ENCODE measurements at places on chromosomes 3 and 15. TPM values are rescaled to one million over a fixed set of nuclear protein-coding genes. Genes with fewer than 3 reads are reported as not detected.

The EPHA6 gene
- polyA plus RNA-seq = 0.75 TPM

The XYLB gene
- 4.5 TPM for polyA plus RNA-seq

The FEM1B gene
- 32.6 TPM for polyA plus RNA-seq

DNA sequence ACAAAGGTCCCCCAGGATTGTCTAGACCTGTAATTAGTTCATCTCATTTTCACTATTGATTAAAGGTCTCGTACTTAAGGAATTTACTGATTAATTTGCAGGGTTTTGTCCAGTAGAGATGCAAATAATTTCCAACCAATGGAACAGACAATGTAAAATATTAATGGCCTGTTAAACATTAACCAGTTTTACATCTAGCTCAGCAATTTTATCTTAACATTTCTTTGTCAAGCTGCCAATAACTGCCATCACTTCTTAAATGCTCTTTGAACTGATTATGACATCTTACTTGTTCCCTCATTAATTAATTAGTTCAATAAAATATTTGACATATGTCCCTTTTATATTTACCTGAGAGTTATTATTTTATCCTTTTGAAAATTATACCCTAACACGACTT, 9.4 kb upstream of the STRIT1 start:
- no peak for DNase-seq

DNA sequence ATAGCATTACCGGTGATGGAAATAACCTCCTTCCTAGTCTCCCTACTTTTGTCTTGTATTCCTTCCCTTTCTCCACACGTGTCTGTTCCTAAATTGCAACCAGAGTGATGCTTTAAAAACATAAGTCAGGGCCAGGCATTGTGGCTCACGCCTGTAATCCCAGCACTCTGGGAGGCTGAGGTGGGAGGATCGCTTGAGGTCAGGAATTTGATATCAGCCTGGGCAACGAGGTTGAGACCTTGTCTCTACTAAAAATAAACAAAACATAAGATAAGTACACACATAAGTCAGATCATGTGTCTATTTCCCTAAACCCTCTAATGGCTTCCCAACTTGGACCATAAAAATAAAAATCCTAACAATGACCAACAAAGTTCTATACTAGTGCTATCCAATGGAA, 18.4 kb downstream of the ARMC8 start:
- no peak for DNase-seq

DNA sequence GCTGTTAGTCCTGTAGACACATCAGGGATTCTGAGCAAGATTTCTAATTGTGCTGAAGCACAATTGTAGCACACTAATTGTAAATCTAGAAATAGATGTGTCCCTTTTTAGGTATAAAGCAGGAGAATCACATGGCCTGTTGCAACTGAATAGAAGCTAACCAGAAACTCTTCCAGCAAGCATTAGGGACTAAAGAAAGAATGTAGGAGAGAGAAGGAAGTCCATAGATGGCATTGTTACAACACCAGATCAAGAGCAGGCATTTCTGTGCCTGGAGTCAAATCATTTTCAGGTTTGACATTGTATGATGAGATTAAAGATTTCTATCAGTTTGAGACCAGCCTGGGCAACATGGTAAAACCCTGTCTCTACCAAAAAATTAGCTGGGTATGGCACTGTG, 27.4 kb downstream of the CALML4 start:
- no peak for DNase-seq

DNA sequence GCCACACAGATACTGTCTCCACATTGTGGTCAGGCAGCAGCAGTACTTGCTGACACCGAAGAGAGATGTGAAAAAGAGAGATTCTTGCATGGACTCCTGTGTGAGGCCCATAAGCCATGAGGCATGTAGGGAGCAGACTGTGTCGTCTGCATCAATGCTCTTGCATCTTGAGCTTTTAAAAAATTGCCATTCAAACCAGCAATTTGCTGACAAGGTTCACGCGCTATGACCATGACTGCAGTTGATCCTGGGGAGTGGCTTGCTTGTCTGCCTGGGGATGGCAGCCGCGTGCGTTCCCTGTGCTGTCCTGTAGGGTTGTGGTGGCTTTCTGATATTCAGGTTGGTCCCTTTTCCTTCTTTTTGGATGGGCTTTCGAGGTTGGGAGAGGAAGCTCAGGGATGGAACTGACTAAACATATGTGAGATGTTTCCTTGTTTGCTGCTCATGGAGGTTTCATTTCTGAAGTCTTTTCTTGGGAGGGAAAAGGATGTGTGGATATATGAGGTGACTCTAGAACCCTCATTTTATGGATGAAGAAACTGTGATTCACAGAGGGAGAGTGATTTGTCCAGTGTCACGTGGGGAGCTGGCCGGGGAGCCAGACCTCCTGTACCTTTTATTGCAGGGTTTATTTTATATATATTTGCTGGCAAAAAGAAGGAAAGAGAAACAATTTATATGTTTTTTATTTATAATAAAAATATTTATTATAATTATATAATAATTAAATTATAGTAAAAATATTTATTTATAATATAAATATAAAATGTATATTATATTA, 48.6 kb downstream of the LPP start:
- DNase-seq = no peak

GRCh38 chr3:55282994-55283393, 204.1 kb downstream of the WNT5A start:
- DNase-seq = no peak

DNA sequence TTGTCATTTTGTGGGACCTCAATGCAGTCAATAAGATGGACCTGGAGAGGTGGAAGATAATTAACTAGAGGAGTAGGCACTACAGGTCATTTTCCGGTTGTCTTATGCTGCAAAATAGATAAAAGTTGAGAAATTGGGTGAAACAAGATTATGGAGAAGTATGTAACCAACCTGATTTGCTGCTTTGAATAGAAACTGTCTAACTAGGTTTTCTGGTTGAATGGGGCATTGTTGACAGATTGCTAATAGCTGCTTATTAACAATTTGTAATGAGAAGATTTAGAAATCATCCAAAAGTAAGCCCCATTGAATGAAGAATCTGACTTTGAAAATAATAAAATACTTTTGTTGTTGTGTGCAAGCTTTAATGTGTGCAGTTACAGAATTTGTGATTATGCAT, 26.2 kb downstream of the PIAS1 start:
- DNase-seq = no peak

DNA sequence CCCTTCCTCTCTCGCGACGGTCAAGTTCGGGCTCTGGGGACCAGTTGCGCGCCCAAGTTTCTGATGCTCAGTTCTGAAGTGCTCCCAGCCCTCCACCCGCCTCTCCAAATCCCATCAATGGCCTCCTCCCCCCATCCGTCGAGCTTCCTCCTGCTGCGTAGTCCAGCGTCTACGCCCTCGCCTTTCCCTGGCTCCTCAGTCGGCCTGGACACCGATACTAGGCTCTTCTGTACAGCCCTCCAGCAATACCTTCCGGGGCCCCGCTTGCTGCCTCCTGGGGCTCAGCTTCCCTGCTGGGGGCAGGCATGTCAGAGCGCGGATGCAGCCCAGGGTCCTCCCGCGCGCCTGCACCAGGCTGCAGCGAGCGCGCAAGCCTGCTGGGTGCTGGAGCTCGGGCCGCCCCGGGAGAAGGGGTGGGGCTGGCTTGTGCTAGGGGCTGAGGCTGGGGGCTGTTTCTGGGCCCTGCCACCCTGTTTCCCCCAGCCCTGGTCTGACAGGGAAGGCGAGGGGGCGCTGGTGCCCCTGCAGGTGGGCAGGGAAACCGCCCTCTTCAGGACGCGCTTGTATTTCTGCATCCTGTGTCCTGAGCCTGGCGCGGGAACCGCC, 353.3 kb upstream of the SUCLG2 start:
- no peak for DNase-seq

GRCh38 chr15:44574734-44575133, 37.8 kb downstream of the EIF3J start:
- no peak for DNase-seq

All from right lung (tissue), 10 donors.